CD4-positive, alpha-beta T cell treated with Interleukin-21 for 1 hour (primary cell): ENCODE measurements at places on chromosomes 2 and 18.

DNA sequence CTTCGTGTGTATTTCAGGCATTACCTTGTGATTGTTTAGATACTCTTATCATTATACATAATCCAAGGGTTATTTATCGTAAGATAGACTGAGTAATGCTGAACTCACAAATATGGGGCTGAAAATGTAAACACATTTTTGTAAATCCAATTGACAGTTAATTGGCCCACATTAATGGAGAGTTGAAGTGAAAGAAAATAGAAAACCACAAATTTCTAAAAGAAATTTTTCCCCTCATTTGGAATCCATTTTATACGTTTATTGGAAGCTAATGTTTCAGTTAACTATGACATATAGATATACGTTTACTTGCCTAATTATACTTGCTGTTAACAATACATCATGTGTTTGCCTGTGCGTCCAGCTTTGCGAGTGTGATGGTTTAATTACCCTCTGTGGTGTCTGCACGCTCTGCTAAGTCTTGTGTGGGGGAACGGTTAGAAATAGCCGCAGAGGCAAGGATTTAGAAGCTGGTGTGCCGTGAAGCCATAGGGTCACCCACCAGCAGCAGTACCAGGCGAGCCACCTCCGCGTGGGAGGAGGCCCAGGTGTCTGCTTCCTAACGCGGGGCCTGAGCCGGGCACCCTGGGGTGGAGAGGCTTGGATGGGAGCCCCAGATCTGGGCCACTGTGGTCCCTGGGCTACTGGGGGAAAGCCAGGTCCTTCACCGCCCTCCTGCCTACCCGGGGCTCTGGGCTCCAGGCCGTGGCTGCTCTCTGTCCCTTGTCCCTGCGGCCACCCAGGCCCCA is 38.0 kb downstream of the TSHZ1 start:
- DNase-seq = no peak

DNA sequence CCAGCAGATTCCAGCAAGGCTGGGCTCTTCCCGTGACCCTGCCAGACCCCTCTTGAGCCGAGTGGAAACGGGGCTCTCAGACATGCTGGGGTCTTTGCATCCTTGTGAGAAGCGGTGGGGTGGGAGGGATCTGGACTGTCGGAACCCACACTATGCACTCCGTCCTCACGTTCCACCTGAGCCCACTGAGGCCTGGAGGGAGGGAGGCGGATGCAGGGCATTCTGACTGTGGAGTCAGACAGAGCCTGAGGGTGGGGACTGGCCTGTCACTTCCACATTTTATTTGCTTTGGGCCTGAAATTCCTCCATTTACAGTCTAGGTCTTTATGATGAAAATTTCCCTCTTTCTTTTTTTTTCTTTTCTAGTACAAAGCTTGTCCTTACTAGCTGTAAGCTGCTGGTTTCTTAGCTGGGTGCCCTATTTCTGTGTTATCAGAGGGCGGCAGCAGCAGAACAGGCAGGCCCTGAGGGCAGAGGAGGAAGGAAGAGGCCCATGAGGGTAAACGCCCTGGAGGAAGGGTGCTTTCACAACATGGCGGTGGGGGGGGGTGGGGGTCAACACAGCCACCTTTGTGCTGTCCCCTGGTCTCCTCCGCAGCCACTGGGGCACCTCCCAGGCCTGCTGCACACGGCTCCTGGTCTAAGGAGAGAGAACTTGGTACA is 373.5 kb upstream of the MYT1L start:
- DNase-seq = no peak

GRCh38 chr2:155250800-155251199 is 552.3 kb downstream of the KCNJ3 start:
- no peak for DNase-seq

- no peak for DNase-seq
These were observed 233.2 kb upstream of the PARD3B start for GRCh38 chr2:204312105-204312504.

GRCh38 chr2:96816127-96816835 is at the start of gene CNNM3:
Gene CNNM3 (plus strand): TSS chr2:96816268. CDS start chr2:96816278, 10 bp downstream.
- peak; percentile 96 for DNase-seq

DNA sequence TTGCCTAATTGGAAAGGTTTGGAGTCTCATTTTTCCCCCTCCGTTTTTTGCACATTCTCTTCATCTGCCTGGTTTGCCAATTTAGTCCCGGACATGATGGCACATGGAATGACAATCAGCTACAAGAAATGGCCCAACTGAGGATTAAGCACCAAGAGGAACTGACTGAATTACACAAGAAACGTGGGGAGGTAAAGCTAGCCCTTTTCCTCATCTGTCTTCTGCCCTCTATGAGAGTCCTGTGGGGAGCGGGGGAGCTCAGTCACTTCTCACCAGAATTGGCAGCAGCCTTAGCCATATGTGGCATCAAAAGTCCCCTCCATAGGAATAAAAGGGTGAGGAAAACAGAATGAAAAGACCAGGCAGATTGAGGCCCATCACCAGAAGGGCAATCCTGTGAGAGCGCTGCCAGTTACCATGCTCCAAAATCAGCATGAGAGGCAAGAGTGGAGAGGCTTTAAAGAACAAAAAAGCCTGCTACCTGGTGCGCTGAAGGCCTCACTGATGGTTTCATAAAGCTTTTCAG is 11.6 kb downstream of the ATG16L1 start:
- DNase-seq = no peak

DNA sequence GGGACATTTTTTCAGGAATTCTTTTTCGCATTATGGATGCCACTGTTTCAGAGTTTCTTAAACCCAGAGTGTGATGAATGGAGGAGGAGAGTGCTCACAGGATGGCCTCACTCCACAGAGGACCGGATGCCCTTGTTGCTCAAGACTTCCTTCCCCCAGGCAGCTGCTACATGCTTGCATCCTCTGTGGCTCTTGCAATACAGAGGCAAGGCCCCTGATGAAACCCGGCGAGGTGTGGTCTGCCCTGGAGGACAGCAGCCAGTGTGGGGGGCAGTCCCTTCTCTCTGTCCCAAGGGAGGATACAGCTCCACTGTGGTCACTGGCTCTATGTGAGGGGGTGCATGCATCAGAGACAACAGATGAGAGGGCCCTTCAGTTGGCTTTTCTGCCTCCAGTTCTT is 109.6 kb downstream of the SH3RF3 start:
- peak; percentile 27 for DNase-seq

GRCh38 chr2:128442891-128443302 is 124.2 kb upstream of the HS6ST1 start:
- no peak for DNase-seq

GRCh38 chr2:237876532-237876931 is 17.1 kb downstream of the RAMP1 start:
- no peak for DNase-seq

- DNase-seq = no peak
These were observed 460.4 kb upstream of the ZNF804A start for GRCh38 chr2:184137955-184138354.

GRCh38 chr2:215767625-215768024 is 245.7 kb downstream of the MREG start:
- no peak for DNase-seq

GRCh38 chr18:78913830-78914231 is 65.8 kb upstream of the SALL3 start:
- DNase-seq = no peak

- DNase-seq = no peak
These were observed 614.2 kb upstream of the CDH2 start for GRCh38 chr18:28791101-28791500.

DNA sequence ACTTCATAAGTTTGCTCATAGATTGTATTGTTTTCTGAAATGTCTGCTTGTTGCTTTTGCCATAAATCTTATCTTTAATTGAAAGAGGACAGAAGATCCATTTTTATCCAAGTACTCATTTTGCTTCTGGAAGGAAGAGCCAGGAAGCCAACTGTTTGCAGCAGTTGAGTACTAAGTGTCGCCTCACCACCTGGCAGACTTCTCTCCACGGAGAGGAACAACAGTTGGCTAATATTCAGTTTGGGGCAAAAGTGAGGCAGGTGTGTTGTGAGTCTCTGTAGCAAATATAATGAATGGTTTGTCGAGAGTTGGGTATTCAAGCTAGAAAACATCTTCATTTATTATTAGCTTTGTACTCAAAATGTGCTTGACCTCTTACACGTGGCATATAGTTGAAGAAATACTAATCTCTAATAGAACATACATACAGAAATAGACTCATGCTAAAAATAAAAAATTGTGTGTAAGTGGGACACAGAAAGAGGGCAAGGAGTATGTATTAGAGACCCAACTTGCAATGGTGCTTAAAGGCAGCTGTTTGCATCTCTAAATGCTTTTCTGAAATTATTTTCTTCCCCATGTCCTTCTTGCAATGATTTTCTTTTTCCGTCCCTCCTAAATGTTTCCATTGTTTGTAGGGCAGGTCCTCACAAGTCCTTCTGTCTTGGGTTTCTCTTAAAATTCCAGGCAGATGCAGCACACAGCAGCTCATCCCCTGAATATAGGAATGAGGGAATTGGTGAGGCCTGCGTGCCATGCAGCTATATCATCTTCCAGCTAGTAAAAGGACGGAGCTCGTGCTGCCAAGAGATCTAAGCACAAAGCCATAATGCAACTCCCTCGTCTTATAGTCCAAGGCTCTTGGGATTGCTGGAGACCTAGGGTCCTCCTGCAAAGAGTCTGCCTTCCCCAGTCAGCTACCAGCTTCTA is 44.8 kb upstream of the MAP3K20 start:
- DNase-seq = no peak

GRCh38 chr2:27007416-27008374 is 25.1 kb upstream of the TMEM214 start:
- no peak for DNase-seq

DNA sequence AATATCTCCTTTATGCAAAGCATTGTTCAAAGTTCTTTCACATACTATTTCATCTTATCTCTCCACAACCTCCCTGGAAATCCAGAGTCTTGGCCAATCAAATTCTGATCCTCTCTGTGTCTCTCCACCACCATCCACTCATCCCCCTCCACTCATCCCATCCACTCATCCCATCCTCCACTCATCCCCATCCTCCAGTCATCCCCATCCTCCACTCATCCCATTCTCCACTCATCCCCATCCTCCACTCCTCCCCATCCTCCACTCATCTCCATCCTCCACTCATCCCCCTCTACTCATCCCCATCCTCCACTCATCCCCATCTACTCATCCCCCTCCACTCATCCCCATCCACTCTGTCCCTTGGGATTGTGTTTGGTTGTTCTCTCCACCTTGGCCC is 101.1 kb downstream of the BCL2 start:
- DNase-seq = no peak

DNA sequence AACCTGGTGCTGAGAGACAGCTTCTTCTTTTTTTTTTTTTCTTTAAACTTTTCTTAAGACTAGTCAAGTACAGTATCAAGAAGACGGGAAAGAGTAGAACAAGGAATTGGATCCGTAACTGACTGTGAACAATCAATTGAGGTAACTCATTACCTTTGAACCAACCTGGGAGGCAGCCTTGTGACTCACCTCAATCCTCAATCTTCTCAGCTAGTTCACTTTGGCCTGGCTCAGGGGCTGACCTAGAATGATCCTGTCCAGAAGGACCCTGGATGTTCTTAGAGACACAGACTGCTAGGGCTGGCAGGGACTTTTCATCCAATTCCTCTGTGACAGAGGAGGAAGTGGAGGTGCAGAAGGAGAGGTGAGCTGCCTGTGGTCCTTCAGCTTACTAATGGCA is 1.5 kb upstream of the LTBP1 start:
- no peak for DNase-seq

- DNase-seq = no peak
These were observed 185.4 kb downstream of the FBXO15 start for GRCh38 chr18:73962256-73962655.

DNA sequence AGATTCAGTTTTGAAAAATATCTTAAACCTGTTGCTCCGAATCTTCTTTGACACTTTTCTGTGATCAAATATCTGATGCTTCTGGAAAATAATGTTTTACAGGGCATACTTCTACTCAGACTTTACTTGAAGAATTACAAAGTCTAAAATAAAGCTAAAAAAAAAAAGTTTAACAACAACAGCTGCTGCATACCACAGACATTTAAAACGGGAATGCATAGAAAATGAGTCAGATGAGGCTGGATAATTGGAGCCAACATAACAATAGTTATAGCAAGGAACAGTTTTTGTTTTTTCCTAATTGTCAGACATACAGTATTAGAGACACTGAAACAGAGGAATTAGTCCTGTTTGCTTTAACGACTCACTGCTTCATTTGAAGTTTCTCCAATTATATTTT is 1090.2 kb downstream of the SUCLG1 start:
- no peak for DNase-seq

GRCh38 chr2:124049136-124049535 is 24.0 kb downstream of the CNTNAP5 start:
- DNase-seq = no peak

GRCh38 chr2:108560241-108560811 is 26.1 kb downstream of the LIMS1 start:
- DNase-seq = no peak

DNA sequence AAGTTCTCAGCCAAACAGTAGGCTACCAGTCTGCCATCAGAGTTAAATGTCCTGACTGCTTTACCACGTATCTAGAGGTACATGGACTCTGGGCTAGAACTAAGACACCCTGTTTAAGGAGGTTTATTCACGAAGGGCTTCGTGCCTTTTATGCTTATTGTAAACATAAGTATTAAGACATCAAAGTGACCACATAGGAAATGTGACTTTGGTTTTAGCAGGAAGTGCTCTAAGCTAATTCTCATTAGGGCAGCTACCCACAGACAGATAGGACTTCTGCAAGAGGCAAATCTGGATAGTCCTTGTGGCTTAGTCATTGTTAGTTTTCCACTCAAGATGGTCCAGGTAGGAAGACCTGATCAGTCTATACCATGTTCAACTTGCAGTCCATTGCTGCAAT is 233.3 kb upstream of the MGAT5 start:
- DNase-seq = peak; percentile 39

DNA sequence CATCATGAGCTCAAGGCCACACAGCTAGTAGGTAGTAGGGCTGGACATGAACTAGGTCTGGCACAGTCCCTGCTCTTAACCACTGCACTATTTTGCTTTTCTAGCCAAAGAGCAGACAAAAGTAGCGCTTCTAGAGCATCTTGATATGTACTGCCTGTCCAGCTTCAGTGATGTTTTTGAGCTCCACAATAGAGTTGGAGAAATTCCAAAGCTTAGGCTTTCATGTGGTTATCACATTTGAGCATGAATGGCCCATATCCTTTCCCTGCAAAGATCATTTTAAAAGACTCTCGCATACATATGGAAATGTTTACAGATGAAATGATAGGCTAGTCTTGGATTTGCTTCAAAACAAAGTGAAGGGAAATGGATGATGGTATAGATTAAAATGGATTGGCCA is 128.7 kb downstream of the MAP3K20 start:
- no peak for DNase-seq

DNA sequence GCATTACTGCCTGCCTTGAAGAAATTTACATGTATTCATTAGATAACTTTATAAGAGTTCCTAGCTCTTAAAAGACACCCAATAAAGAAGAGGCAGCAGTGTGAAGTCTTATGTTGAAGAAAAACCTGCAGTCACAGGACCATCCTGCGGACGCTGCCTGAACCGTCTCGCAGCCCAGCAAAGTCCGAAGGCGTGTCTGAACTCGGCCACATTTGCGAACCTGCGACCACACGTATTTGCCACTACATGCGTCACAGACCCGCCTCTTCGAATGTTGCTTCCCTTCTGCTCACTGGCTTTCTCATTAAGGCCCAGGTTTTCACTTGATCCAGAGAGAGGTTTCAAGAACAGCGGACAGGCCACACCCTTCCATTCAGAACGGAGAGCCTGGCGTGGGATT is 41.2 kb downstream of the CNGA3 start:
- no peak for DNase-seq
